Forelimb muscle (tissue), 1 donor: ENCODE measurements at places on chromosomes 12 and 14. TPM values are rescaled to one million over a fixed set of nuclear protein-coding genes. Genes with fewer than 3 reads are reported as not detected.

The HOXC4 gene
- polyA plus RNA-seq: 9.1 TPM

The P2RX7 gene
- 1.0 TPM for polyA plus RNA-seq

The CHST11 gene
- polyA plus RNA-seq: 2.0 TPM

DNA sequence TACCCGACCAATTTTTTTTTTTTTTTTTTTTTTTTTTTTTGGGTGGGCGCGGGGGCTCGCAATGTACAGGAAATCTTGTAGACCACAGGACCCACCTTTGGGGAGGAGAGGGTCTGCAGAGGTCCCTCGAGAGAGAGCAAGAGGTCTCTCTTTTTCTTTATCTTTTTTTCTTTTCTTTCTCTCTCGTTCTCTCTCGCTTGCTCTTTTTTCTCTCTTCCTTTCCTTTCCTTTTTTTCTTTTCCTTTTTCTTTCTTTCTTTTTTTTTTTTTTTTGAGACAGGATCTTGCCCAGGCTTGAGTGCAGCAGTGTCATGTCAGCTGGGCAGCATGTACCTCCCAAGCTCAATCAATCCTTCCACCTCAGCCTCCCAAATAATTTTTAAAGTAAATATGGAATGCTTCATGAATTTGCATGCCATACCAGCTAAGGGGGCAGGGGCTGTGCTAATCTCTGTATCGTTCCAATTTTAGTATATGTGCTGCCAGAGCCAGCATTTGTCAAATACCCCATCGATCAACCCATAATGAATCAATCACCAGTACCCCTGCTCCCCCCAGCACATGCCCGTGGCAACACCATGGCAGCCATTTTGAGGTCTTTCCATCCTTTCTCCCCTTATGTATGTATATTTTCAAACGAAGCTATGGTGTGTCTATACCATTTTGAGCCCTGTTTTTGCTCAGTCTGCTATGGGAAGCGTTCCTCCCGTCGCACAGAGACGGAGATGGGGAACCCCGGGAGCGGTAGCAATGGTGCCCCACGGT lies 9.3 kb downstream of the PAPLN start:
- DNase-seq: no peak

GRCh38 chr12:107649661-107650061 lies 35.9 kb upstream of the PWP1 start:
- DNase-seq: peak; percentile 38

DNA sequence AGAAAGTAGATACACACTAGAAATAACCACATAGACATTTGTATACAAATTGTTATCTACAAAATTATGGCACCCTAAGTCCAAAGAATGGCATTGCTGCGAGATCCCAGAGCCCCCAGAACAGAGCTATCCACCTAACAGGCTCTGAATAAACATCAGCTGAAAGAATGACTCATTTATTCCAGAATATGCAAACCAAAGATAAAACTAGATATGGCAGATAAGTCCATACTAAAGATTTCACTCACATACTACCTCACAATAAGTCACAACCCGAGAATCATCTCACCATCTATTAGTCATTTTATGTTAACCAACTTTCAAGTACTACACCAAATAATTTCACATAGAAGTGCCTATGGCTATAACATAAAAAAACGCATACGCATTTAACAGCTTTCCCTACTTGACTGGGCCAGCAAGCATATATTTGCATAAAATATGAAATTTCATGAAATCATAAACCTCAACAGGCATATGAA lies 5.6 kb downstream of the CNIH1 start:
- DNase-seq: no peak

GRCh38 chr12:28253161-28253641 lies 62.9 kb downstream of the CCDC91 start:
- DNase-seq: no peak

DNA sequence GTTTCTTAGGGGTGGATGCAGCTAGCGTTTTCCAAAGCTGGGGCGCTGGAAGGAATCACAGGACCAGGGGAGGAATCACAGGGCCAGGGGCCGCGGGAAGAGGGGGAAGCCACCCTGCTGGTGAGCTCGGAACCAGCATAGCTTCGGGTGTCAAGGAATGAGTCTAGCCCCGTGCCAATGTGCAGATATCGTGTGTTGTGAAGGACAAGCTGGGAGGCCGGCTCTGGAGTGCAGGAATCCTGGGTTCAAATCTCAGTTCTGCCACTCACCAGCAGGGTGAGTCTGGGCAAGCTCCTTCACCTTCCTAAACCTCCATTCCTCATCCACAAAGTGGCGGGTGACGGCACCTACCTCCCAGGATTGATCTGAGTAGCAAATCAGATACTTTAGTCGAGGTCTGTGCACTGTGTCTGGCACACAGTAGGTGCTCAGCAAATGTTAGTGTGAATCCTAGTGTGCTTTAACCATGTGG lies 53.6 kb upstream of the RIN3 start:
- DNase-seq: no peak

- no peak for DNase-seq
These were observed 25.6 kb upstream of the UBC start for GRCh38 chr12:124940143-124940392.

- DNase-seq: no peak
These were observed 162.6 kb downstream of the MYRFL start for GRCh38 chr12:69987579-69988091.

GRCh38 chr14:69036757-69037506 lies 57.8 kb upstream of the ACTN1 start:
- DNase-seq: no peak

DNA sequence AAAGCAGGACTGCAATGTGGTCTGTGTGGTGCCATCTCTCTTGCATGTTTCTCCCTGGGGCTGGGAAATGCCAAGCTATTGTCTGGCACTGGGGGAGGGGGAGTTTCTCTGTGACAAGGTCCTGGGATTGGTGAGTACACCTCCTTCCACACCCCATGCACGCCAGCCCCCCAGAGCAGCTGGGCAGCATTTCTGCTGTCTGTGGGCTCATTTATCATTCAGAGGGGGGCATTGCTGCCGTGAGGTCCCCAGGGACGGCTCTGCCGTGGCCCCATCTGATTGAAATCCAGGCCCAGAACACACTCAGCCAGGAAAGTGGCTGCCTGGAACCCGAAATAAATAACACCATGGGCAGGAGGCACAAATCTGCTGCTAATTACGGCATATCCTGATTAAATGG lies 12.6 kb upstream of the FAM222A start:
- no peak for DNase-seq

GRCh38 chr12:16492240-16492639 lies 113.7 kb downstream of the LMO3 start:
- no peak for DNase-seq

DNA sequence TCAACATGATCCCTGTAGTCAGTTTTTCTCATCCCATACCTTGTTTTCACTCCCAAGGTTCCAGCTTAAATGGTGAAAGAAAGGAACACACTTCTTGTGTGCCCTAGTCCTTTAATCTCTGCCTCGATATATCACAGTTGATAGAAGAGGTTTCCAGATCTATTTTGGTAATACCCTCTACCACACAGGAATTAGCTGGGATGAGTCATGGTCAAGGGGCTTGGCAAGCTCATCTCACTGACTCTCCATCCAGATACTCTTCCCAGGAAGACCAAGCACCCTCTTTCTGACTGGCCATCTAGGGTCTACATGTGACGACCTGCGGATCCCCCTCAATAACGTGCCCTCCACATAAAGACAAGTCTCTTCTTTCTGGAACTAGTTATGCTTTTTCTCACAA lies 277.9 kb downstream of the ITPR2 start:
- no peak for DNase-seq
